Stimulated activated CD4-positive, alpha-beta T cell treated with anti-CD3 and anti-CD28 coated beads, Interleukin-1b, Interleukin-23, amount 100 ng/mL, for 1 hour (primary cell): ENCODE measurements at places on chromosomes 13 and 19.

- no peak for DNase-seq
These were observed 21.4 kb downstream of the TFDP1 start for GRCh38 chr13:113605866-113606438.

DNA sequence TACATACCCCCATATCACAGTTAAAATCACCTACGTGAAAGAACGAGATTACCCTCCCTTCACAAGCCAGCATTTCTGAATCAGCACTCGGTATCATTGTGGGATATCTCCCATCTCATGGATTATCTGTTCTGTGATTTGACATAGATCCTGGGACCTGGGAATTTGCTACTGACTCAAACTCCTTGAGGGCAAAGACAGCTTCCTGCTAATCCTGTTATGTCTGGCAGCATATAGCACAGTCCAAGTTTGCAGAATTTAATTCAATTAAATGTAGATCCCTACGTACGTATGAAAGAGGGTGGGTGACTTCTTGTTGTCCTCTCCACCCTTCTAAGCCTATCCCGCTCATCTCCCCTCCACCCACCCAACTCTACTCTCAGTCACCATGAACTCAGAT lies 476.5 kb downstream of the KLF5 start:
- DNase-seq = no peak

DNA sequence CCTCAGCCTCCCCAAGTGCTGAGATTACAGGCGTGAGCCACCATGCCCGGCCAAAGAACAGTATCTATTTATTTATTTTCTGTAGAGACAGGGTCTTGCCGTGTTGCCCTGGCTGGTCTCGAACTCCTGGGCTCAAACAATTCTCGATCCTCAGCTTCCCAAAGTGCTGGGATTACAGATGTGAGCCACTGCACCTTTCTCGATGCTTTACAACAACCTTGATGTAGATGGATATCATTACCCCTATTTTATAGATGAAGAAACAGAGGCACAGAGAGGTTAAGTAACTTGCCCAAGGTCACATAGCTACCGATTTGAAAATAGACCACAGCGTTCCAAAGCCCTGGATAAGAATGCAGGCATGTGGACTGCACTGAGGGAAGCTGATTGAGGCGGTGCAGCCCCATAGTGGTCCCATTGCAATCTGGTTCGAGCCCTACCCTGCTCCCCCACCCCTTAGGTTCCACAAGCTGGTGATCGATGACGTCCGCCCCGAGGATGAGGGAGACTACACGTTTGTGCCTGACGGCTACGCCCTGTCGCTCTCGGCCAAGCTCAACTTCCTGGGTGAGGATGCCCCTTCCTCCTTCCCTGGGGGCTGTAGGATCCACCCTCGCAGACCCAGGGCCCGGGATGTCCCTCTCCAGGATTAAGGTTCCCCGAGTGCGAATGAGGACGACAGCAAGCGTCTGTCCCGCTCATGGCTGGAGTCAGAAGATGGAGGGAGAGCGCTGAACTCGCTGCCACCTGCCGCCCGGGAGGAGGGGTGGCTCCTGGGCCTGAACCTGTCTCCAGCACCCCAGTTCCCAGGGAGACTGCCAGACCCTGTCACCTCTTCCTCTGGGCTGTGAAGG lies 17.9 kb downstream of the MYBPC2 start:
- no peak for DNase-seq

DNA sequence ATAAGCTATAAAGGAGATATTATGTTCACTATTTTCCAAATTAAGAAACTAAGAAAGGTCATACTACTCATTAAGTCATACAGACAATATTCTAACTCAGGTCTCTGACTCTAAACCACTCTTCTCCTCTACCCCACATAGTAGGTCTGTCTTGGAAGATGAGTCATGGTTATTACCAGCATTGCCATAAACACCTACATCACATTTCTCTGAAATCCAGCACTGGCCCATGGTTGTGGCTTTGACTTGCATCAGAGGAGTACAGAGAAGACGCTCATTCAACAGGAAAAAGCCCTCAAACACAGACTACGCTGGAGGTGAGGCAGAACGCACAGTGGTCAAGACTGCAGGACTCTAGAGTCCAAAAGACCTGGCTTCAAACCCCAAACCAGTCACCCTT lies 476.8 kb downstream of the COG6 start:
- DNase-seq = no peak
